ENCODE measurements at places on chromosomes 2 and 18. TPM values are rescaled to one million over a fixed set of nuclear protein-coding genes. Genes with fewer than 3 reads are reported as not detected.

DNA sequence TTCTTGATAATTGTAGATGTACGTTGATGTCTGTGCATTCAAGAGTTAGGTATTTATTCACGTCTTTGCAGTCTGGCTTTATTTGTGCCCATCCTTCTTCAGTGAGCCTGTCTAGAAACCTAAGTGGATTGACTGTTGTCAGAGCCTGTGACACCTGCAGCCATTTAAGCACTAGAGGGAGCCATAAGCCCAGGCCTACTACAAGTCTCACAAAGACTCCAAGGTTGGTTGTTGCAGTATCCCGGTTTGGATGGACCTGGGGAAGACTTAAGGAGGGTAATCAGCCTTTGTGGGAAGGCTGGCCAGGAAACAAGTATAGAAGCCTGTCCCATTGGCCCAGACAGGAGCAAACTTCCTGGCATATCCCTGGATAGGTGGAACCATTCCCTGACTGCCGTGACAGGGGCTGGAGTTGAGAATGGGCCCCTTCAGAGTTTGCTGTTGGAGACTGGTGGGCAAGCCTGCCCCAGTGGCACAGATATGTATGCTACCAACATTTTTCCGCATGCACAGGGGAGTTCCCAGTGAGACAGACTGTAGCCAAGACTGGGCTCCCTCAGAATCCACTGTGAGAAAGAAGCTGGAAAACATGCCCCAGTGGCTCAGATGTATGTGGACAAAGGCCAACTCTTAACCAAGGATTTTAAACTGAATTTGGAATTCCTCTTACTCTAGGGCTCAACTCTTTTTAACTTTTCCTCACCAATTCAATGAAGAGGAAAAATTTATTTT lies 9.3 kb upstream of the LRRC30 start:
- no peak for DNase-seq

- no peak for DNase-seq
Observed at GRCh38 chr2:10137053-10137843, 14.7 kb downstream of the RRM2 start.

GRCh38 chr18:63237881-63238692 lies 81.5 kb downstream of the BCL2 start:
- no peak for DNase-seq

- no peak for DNase-seq
Observed at GRCh38 chr2:201879996-201880395, 73.7 kb downstream of the CDK15 start.

DNA sequence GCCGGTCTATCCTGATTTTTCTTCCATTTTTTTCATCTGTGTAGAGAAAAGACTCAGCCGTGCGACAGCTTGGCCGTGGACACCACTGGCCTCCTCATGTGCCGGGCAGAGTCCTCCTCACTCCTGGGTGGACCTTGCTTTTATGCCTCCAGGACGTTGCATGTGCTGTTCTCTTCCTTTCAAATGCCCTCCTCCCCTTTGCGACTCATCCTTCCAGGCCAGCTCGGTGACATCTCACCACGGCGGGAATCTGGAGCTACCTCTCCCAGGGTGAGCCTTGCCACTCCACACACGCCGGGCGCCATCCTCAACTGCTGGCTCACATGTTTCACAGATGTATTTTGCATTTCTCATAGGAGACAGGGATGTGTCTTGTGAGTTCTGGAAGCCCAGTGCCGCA lies 198.5 kb upstream of the HDAC4 start:
- DNase-seq, result peak; percentile 4

GRCh38 chr18:51053814-51054213 lies 23.8 kb downstream of the SMAD4 start:
- no peak for DNase-seq

GRCh38 chr2:173739006-173739405 lies 226.2 kb downstream of the SP3 start:
- DNase-seq, result no peak

GRCh38 chr2:152492911-152493310 lies 157.9 kb downstream of the FMNL2 start:
- no peak for DNase-seq

- no peak for DNase-seq
Observed at GRCh38 chr2:216925006-216925405, 65.1 kb upstream of the TNP1 start.

Gene MC2R
- total RNA-seq, result not detected

Gene IL1R1
- 45.7 TPM for total RNA-seq

Gene PRR30
- not detected for total RNA-seq

Gene MPPE1
- total RNA-seq, result 13.6 TPM

Gene THSD7B
- not detected for total RNA-seq

Gene LIPT1
- total RNA-seq, result 11.6 TPM

Gene RAB1A
- total RNA-seq, result 93.2 TPM

Gene MGAT4A
- total RNA-seq, result 25.9 TPM

Gene LIMS3
- 32.8 TPM for total RNA-seq

Gene HOXD1
- total RNA-seq, result not detected

All from uterus (tissue), 4 donors.